ENCODE measurements at places on chromosomes 3 and 15. TPM values are rescaled to one million over a fixed set of nuclear protein-coding genes. Genes with fewer than 3 reads are reported as not detected.

ACAP2 gene
- 199 TPM for total RNA-seq

PLAAT1 gene
- 8.1 TPM for total RNA-seq

FBXO40 gene
- total RNA-seq, result 0.31 TPM

HAUS2 gene
- total RNA-seq, result 54.6 TPM

FBXW12 gene
- 2.5 TPM for total RNA-seq

SH3GL3 gene
- total RNA-seq, result 186 TPM

PFKFB4 gene
- total RNA-seq, result 19.2 TPM

Data from occipital lobe (tissue), 3 donors.